ENCODE measurements at places on chromosomes 11 and 22.

DNA sequence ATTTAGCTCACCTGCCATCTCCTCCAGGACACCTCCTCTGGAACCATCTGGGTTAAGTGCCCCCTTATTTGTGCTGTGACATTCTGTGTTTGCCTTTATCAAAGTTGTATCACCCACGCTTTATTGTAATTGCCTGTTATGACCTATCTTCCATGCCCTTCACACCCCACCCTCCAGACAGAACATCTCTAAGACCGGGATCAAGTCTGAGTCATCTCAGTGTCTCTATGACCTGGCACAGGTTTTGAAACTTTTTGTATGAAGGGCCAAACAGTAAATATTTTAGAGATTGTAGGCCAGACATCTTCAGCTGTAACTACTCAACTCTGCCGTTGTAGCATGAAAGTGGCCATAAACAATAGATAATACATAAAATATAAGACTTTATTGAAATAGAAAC lies 161.8 kb downstream of the SPON1 start:
- no peak for DNase-seq

GRCh38 chr11:93219440-93219839 lies 21.6 kb upstream of the SLC36A4 start:
- no peak for DNase-seq

- DNase-seq, result no peak
Measured at GRCh38 chr11:102946237-102946636, 9.3 kb downstream of the MMP13 start.

DNA sequence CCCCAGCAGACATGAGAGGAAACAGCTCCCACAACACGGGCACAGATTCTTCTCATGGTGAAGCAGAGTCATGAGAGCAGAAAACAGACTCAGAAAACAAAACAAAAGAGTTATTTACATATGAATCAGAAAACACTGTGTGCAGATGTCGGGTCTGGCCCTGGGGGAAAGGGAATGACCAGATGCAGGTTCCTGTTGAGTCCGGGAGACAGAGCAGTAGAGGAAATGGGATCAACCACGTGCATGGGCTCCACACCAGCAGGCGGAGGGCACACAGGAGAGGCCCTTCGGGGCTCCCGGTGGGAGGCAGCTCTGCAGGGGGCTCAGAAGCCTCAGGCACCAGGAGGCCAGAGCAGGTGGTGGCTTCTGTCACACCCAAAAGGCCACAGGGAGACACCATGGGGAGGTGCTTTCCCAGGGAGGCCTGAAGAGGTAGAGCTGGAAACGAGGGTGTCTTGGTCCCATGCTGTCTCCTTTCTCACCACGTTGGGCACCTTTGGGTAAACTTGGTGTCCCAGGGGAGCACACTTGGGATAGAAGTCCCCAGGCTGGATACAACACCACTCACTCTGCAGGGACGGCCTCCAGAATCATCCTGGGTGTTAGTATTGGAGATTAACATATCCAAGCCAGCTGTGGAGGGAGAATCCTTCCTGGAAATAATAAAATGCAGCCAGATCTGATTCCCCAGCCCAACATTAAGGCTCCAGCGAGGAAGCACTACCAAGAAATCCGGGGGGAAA lies 764.7 kb downstream of the BRD1 start:
- DNase-seq, result no peak

DNA sequence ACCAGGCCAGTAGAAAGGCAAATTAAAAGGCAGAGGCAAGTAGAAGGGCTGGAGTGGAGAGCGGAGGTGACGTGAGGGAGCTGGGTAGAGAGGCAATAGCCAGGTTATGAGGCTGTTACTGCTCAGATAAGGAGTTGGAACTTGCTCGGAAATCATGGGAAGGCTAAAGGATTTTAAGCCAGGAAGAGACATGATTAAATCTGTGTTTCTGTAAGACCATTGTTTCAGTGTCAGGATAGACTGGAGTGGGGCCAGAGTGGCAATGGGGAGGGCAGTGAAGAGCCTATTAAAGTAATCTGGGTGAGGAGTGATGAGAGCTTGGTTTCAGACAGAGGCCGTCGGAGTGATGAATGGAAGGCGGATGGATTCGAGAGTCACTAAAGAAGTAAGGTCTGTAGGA lies 39.0 kb downstream of the GRAMD1B start:
- no peak for DNase-seq

Data from NCI-H1417 treated with DMSO at 0.1 percent for 48 hours (cell line).